ENCODE measurements at places on chromosomes 16 and 17.

DNA sequence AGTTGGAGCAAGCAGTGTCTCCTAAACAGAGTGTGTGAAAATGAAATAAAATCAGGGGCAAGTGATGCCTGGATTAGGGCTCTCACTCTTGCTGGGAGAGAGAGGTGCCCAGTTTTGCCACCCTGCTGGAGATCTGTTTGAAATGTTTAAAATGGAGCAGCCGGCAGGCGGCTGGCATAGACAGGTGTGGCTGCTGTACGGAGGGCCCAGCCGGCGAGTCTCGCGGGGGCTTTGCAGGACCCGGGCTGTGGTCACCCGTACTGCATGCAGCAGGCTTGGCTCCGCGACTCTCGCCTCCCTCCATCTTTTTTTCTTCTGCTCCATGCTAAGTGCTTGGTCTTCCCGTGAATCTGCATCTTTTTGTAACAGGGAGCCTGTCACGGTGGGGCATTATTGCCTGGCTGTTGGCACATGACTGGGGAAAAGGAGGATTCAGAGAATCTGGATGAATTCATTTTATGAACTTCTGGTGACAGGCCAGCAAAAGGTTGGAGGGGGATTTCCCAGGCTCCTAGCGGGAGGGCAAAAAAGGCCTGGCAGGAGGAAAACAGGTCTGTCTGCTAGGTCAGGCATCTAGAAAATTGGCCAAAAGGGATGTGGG is 1.8 kb downstream of the ZNRF1 start:
- DNase-seq: peak; percentile 11

- no peak for DNase-seq
Measured at GRCh38 chr17:65503557-65503956, 57.9 kb downstream of the AXIN2 start.

DNA sequence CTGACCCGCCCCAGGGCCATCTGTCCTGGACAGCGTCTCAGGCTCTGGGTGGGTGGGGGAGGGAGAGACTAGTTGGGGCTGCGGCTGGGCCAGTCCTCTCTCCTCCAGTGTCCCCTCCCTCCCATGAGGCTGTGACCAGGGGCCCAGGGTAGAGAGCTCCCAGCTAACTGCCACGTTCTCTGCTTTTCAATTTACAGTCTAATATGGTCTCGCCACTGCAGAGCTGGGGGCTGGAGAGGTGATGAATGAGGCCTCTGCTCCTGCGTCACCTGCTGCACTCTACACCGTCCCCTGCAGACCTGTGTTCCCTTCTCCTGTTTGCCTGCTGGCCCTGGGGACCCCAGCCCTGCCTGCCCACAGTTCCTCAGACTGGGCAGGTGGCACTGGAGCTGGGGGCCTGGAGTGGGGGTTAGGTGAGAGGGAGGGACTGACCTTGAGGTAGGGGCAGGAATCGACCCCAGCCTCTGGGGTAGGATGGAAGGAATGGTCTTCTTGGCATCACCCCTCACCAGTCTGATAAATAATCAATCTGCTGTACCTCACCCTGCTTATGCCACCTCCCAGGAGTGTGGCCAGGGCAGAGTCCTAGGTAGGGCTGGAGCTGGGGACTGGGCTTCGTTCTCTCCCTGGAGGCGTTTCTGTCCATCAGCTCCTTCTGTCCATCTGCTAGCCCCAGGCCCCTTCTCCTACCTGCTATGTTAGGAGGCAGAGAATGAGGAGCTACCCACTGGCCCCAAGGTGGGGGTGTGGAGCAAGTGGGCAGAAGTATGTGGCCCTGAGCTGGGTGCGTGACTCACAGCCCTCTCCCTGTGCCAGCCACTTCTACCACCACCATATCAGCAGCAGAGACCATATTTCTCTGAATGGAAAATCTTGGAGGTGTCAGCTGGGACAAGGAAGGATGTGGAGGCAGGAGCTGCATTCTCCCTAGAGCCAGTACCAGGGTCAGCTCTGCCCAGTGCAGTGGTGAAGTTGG is 12.9 kb downstream of the SEZ6 start:
- peak; percentile 2 for DNase-seq

DNA sequence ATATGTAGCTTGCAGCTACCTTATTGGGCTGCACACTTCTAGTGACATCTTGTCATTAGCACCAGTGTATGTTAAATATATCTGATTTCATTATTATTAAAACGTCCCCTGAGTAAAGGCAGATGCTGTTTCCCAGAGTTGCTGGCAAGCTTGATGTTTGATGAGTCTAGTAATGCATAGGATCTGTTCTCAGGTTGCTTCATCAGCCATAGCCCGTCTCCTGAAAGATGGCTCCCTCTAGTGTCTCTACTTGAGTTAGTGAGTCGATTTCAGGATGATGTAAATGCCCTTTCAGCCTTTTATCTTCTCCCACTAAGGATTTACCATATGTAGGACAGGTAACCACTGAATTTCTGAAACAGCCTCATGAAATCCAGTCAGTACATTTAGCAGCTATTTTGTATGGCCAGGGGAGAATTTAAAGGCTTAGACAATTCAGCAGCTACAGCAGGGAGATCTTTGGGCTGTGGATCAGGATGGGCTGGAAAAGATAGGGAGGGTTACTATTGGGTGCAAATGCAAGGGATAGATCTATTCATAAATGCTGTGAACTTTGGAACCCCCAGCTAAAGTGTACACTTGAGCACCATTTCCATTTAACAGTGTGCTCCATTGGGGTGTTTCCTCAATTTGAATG is 376.3 kb downstream of the CNTNAP4 start:
- peak; percentile 35 for DNase-seq

DNA sequence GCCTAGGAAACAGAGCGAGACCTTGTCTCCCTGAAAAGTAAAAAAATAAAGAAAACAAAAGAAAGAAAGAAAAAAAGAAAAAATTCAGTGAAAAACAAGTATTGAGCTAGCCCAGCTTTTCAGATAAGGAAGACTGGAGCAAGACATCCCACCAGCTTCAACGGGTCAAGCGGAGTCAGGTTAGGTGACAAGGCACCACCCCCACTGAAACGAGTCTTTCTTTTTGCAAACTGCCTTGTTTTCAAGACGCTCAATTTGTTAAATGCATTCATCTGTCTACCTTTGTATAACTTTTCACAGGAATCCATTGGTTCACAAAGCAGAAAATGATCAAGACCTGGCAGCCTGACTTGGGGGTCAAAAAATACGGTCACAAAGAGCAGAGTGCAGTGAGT is 10.7 kb upstream of the AXIN2 start:
- DNase-seq: no peak

DNA sequence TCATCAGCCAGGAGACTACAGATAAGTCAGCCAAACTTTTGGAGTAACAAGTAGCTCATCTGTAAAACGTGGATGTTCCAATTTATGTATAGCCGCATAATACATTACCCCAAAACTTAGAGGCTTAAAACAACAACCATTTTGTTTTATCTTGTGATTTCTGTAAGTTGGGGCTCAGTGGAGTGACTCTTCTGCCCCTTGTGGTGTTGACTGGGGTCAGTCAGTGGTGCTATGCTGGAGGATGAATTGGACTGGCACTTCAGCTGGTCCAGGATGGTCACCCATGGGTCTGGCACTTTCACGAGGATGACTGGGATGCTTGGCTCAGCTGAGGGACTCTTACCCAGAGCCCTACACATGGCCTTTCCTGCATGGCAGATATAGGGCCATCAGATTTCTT is 172.5 kb downstream of the WWOX start:
- DNase-seq: no peak

GRCh38 chr16:61296814-61297213 is 739.4 kb downstream of the CDH8 start:
- no peak for DNase-seq

- DNase-seq: no peak
Measured at GRCh38 chr16:87052506-87052905, 264.7 kb downstream of the C16orf95 start.

GRCh38 chr17:2157081-2157480 is 102.2 kb downstream of the HIC1 start:
- no peak for DNase-seq

DNA sequence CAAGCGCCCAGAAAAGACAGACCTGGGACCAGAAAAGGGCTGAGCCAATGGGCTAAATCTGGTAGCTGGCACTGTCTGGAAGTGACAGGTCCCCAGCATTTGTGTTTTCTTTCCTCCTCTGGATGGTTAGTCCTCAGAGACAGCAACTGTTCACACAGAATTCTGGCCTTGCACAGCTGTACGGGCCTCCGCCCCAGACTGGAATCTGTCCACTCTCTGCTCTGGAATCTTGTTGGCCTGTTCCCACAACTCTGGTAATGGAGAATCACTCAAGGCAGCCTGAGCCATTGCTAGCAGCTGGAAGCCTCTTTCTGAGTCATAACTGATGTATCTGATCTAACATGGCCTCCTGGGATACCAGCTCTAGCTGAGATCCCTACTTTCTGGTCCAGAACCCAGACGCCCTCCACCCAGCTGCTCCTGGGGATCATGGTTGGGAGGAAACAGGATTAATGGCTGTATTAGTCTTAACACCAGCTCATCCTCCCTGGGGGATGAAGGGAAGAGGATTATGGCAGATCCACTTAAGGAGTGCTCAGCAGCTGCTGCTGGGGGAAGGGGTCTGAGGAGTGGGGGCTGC is 9.1 kb downstream of the ZNF668 start:
- DNase-seq: peak; percentile 35

DNA sequence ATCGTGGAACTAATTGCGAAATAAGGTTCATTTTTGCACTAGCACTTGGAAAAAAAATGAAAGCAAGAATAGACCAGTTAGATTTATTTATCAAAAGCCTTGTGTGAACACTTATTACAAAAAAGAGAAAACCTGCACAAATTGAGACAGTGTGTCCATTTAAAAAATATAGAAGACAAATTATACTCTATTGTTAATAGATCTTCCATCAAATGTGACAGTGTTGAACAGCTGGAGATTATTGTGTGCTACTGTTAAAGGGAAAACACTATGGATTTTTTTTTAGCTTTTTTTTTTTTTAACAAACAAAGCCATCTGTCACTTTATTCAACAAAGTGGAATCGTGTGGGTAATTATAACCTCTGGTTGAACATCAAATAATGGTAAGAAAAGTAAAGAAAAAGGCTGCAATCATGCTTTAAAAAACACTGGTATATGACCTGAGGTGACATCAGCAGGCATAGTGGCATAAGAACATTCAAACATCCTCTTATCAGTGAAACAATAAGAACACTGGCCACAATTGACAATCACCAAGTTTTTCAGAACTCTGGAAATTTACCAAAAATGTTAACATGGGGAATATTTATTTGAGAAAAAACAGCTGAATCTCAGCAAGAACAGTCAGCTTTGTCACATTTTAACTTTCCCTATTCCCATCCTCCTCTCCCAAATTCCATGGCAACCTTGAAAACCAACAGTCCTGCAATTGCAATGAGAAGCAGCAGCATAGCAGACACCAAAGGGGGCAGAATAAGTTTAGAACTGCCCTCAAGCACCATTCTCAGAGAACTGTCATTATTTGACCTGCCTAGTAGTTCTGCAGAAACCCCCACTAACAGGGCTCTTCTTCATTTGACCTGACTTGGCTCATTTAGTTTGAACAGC is 442.3 kb upstream of the MON1B start:
- no peak for DNase-seq

- DNase-seq: no peak
Measured at GRCh38 chr17:78307887-78308638, 51.8 kb downstream of the SOCS3 start.

DNA sequence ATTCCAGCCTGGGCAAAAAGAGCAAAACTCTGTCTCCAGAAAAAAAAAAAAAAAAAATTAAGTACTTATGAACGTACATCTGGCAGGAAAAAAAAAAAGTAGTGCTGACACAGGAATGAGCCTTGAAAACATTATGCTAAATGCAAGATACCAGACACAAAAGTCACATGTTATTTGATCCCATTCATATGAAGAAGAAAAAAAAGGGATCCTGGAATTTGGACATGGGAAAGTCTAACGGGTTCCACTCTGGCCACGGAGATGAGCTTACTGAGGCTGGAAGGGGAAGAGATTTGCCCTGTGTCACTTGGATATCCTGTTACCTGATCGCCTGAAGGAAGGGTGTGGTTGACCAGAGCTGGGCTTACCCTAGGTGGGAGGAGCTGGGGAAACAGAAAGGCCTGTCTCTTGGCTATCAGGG is 251.9 kb downstream of the PARN start:
- DNase-seq: no peak

Data from kidney glomerular epithelial cell (primary cell).